ENCODE measurements at places on chromosomes 4 and X.
A peak's percentile ranks its signal among the peaks of the same experiment; 100 is the strongest.

DNA sequence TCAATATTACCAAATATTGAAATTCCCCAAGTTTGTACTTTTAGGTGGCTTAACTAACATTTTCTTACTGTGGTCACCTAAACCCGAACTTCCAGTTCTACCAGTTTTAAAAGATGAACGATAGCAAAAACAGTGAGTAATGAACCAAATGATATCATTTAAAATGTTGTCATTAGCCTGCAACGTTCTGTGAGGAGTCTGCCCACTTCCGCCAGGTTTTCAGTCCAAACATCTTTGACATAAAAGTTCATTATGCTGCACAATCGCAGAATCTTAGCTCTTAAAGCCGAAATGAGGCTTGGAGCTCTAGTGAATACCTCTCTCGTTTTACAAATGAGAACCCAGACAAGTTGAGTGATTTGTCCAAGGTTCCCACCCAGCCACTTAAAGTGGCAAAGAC, 762 bp downstream of the PIGA start:
- DNase-seq, result no peak

DNA sequence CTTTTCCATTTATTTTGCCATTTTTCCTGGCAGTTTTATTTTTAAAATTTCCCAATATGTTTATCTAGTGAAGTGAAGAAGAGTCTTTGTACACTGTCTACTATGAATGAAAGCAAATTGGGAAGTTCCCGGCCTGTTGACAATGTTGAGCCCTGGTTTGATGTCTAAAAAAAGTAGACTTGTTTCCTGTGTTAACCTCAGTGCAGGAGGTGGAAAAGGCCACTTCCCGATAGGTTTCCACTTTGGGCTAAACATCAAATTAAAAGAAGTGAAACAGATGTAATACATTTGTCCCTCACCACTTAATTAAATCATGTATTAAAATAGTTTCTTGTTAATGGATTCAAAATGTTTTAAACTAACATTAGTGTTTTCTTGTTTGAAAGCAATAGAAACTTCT, 30.0 kb downstream of the BBS12 start:
- DNase-seq, result no peak

- DNase-seq, result no peak
Measured at GRCh38 chrX:10570601-10571000, 49.8 kb downstream of the MID1 start.

- DNase-seq, result no peak
Measured at GRCh38 chrX:134460862-134461220, 876 bp downstream of the HPRT1 start.

GRCh38 chr4:92305148-92305877, 1.5 kb downstream of the GRID2 start:
- DNase-seq, result peak; percentile 83

DNA sequence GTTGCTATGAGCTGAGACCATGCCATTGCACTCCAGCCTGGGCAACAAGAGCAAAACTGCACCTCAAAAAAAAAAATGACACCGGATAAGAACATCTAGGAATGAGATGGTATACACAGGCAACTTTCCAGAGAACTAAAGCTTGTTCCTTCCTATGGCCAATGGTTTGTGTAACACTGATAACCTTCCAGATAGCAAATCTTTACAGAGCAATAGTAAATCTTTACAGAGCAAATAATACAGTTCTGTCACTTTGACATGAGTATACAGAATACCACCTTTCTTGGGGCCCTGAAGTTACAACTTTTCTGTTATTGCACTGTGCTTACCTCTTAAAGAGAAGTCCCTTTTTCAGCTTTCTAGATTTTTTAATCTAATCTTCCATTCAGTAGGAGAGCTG, 91.6 kb downstream of the CD99L2 start:
- no peak for DNase-seq
